H7 (cell line): ENCODE measurements at places on chromosomes 1 and 21. TPM values are rescaled to one million over a fixed set of nuclear protein-coding genes. Genes with fewer than 3 reads are reported as not detected.

Gene YRDC
- 54.3 and 61.8 TPM in 2 replicates for total RNA-seq

DNA sequence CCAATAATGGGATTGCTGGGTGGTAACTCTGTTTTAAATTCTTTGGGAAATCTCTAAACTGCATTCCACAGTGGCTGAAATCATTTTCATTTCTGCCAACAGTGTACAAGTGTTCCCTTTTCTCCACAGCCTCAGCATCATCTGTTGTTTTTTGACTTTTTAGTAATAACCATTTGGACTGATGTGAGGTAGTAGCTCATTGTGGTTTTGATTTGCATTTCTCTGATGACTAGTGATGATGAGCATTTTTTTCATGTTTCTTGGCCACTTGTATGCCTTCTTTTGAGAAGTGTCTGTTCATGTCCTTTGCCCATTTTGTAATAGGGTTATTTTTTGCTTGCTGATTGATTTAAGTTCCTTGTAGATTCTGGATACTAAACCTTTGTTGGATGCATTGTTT is 131.9 kb upstream of the B3GALT2 start:
- DNase-seq, result no peak

GRCh38 chr1:167452483-167452882 is 65.8 kb downstream of the CD247 start:
- no peak for DNase-seq

DNA sequence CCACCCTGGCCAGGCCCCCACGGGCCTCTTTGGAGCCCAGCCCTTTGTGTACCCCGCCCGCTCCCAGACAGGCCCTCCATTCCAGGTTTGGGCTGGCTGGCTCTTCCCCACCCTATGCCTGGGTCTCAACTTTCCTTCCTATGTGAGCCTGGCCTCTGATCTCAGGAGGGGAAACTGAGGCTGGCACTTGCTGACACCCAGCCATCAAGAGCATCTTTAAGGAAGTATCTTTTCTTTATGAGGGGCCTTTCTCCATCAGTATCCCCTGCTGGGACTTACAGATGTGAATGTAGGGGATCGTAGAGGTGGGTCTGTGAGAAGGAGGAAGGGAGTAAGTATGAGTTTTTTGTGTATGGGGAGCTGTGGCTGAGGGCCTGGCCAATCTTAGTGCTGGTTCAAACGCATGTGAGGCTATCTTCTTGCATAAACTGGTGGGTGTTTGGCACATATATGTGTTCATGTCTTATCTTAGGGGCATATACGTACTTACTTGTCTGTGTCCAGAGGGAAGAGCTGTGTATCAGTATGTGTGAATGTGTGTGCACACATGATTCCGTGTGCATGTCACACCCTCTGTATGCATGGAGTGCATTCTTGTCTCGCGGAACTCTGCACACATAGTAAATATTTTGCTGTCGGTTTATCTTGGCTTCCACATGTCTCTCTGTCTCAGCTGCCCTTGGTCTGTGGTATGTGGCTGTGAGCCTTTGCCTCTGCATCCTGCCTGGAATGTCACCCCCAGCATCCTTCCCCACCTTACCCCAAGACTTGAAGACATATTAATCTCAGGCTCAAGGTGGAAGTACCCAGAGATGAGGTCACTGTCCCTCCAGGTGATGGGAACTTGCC is 5.4 kb downstream of the NECTIN4 start:
- no peak for DNase-seq

GRCh38 chr21:32414579-32415358 is 2.3 kb downstream of the EVA1C start:
- no peak for DNase-seq

Gene PLA2G2D
- not detected in 2 replicates for total RNA-seq

DNA sequence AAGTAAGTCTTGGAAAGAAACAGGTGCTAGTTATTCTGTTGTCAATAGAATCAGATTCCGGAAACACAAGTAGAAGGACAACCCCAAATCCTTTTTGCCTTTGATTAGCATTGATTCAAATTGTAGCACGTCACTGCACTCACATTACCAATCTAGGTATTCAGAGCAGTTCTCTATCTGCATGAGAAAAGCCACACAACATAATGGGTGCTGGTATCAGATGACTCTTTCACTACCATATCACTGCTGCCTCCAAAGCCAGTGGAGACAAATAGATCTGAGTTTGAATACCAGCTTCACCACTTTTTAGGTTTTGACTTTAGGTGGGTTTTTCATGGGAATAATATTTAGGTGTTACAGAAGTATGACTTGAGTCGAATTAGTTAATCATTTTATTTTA is 38.9 kb downstream of the RTCA start:
- DNase-seq, result no peak
